ENCODE measurements at places on chromosomes 2 and 18.
A peak's percentile ranks its signal among the peaks of the same experiment; 100 is the strongest.

DNA sequence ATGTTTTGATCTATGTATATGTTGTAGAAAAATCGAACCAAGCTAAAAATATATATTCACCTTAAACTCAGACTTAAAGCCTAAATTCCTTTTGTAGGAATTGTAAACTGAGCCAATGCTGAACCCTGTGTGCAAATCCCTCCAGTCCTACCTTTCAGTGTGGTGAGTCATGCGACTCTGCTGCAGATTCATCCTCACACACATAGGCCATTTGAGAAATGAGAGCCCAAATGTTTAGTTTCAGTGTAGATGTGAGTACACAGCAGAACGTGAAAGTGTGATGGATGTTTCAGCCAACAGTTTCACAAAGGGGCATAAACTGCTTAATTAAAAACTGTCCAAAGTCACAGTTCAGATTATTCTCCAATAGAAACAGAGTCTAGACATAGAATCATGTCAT, 193.2 kb downstream of the CDH19 start:
- no peak for DNase-seq

DNA sequence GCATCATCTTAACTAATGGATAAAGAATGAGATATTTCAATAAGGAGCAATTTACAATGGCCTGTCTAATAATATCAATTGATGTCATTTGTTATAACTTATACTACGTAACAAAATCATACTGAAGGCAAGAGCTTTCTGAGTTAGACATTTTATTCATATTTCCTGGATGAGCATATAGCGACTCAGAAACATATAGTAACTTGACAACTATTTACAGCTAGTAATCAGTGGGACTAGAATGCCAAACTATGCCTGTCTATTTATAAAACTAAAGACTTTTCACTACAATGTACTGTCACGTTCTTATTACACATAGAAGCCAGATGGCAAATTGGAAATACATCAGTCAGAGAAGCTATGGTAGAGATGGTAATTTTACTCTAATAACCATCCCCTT, 766.2 kb upstream of the TMEFF2 start:
- DNase-seq: no peak

- no peak for DNase-seq
These were observed 506.1 kb downstream of the PARD3B start for GRCh38 chr2:205051417-205051816.

DNA sequence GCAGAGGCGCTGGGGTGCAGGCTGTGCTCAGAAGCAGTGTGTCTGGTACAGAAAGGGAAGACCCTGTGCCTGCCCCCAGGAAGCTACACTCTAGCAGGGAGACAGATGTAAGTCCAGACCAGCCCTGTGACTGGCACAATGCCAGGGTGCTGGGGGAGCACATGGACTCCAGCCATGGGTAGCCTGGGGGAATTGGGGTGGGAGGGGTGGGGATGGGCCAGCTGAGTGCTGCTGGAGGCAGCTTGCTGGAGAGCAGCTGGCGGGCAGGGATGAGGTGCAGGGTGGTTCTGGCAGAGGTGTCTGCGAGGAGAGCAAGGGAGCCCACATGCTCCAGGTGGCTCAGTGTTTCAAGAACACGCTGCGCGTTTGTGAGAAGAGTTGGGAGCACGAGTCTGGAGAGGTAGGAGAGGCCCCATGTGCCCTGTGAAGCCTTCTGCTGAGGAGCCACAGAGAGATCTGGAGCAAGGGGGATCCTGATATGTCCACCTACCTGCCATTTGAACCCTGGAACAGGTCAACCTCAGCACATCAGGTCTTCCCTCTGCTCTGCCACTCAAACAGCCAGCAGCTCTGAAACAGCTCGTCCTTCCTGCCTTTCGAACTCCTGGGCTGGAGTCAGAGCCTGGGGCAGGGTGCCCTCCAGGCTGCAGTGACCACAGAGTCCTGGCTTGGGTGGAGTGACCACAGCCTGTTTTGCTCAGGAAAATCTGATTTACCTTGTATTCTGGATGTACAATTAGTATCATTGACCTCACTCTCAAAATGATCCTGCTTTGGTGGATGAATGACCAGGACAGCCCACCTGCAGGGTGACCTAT, 15.1 kb downstream of the ALLC start:
- no peak for DNase-seq

- no peak for DNase-seq
These were observed 32.5 kb upstream of the ACAA2 start for GRCh38 chr18:49845629-49846360.

DNA sequence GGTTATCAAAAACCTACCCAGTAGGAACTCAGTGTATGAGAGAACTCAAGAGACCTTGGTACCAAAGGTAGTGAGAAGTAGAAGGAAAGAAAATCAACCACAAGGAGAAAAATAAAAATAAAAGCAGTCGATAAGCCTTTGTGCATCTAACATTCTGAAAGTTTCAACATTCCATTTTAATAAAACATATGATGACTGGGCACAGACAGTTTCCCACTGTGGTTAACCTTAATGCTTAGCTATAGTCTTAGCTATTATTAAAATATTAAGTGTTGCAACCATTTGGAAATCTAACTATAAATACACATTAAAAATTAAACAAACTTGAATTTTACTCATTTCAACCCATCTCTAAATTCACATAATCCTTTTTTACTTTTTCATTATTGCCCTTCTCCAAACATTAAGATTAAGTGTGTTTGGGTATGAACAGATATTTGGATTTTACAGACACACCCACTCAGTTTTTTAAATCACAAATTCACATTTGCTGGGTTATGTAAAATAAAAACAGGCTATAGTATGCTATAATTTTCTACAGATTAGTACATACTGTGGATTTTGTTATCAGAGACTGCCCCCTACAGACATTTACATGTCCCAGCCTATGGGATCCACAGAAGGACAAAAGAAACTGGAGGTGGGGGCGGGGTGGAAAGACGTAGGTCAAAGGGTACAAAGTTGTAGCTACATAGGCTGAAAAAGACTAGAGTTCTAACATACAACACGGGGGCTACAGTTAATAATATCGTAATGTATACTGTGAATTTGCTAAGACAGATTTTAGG, 32.8 kb downstream of the SRBD1 start:
- peak; percentile 48 for DNase-seq

DNA sequence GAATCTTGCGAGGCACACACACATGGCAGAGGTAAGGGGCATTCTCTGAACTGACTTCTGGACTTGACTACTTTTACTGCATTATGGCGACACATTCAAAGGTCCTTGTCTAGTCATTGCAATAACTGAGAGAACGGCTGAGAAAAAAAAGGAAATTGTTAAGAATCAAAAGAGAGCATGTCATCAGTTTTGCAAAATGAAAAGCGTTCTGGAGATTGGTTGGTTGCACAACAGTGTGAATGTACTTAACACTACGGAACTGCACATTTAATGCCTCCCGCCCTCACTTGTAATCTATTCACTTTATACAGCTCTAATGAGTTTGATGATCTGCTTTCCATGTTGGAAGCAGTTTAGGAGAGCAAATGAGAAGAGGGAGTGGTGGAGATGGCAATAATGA, 68.5 kb upstream of the NFU1 start:
- peak; percentile 63 for DNase-seq

DNA sequence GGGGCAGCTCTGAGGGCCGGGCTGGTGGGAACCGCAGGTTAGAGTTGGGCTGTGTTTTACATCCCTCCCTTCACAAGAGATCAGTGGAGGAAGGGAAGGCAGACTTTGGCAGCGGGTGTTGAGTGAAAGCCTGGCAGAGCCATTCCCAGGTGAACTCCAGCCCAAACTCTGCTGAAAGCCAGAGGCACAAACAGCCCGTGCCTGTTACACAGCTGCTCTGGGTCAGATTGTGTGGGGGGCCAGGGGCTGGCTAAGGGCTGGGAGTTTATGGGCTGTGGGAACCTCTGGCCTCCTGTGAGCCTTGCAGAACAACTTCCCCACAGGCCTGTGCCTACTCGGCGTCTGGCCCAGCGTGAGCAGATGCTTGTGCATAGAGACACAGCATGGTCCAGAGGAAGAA, 286.8 kb downstream of the CLIP4 start:
- no peak for DNase-seq

DNA sequence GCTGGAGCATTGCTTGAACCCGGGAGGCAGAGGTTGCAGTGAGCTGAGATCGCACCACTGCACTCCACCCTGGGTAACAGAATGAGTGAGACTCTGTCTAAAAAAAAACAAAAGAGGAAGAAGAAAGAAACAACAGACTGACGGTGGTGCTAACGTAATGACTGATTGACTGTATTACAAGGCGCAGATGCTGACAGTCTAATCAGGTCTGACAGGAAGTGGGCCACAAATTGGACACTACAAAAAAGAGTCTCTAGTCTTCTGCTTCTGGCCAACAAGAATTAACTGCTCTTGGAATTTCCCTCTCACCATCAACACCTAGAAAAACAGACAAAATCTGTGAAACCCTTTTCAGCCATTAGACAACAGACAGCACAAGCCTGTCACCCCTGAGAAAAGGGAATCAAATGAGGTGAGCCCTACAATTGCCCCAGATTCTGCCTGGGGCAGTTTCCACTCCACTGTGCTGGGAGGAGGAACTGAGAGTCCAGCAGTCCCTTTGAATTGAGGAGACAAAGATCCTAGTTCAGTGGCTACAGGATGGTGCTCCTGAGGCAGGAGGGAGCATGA, 43.3 kb downstream of the SNED1 start:
- DNase-seq: peak; percentile 38

DNA sequence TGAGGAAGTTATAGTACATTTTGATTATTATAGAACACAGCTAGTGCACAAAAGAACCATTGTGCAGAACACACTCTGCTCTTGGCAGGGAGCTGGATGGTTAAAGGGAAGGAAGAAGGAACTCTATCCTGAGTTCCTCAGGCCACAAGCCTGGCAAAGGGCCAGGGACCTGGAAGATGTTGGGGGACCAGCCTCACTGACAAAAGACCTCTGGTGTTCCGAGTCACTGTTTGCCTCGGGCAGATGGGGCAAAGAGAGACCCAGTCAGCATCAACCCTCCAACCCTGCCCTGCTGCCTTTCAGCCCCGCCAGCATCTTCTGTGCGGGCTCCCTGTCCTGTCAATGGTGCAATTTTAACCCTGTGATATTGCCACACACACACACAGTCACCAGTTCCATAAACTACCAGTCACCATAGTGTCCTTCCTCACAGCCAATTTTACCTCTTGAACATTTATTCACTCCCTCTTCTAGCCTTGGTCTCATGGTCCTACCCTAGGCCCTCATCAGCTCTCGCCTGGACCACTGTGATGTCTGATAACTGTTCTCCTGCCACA, 21.9 kb downstream of the NEMP2 start:
- peak; percentile 23 for DNase-seq

DNA sequence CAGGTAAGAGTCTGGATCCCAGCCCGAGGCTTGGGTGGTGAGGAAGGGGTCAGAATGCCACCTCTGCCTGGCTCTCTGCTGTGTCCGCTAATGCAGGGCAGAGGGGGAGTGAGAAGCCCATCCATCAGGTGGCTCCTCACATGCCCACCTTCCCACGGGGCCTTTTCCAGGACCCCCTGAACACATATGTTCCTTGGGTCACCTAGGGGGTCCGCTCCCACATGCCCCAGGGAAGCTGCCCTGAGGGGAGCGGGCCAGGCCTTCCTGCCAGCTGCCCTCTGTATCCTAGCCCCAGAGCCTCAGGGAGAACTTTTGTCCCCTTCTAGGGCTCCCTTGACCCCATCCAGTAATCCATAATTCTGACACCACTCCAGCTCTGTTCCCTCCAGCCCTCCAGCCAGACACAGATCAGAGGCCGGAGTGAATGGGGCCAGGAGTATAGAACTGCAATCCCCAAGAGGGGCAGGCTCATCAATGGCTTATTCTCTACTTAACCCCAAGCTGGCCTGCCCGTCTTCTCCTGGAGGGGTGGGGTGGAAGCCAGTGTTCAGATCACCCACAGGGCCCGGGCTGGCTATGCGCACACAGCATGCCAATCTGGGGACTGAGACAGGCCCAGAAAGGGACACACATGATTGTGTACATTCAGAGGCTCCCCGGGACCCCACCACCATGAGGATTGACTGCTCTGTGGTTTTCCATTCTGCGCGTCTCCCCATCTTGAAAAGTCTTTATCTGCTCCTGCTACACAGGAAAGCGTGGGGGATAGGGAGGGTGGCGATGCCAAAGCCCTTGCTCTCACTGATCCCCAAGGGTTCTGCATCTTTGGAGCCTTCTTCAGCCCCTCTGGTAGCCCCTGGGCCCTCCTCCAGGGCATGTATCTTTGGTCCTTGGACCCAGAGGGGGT, 1.1 kb downstream of the EMILIN1 start:
- no peak for DNase-seq
